ENCODE measurements at places on chromosomes 7 and 10.

GRCh38 chr10:26797340-26797739 lies 63.4 kb downstream of the ABI1 start:
- DNase-seq: no peak

DNA sequence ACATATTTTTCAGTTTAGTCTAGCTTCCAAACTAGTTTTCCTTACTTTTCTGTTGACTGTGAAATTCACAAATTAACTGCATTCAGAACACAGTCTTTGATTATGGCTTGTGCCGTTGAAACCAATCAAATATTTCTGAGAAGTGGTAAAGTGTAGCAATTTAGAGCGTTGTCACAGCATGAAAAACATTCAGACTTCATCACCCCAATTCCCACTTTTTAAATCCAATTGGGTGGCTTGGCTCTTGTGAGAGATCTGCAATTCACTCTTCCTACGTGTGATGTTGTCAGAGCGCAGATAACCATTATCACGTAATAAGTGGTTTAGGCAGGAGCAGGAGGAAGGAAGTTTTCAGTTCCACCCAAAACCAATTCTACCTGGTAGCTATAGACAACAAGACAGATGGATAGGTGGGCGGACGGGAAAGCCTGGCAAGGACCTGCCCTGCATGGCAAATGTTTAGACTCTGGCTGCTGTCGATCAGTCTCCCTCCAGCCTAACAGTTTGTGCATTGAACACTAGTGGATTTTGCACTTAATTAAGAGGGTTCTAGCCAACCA lies 8.9 kb downstream of the COBL start:
- DNase-seq: no peak

GRCh38 chr10:23419655-23420329 lies 19.1 kb upstream of the OTUD1 start:
- no peak for DNase-seq

- no peak for DNase-seq
Measured at GRCh38 chr10:130224228-130224627, 88.0 kb downstream of the GLRX3 start.

- DNase-seq: no peak
Measured at GRCh38 chr10:102579328-102579727, 65.0 kb upstream of the TRIM8 start.

DNA sequence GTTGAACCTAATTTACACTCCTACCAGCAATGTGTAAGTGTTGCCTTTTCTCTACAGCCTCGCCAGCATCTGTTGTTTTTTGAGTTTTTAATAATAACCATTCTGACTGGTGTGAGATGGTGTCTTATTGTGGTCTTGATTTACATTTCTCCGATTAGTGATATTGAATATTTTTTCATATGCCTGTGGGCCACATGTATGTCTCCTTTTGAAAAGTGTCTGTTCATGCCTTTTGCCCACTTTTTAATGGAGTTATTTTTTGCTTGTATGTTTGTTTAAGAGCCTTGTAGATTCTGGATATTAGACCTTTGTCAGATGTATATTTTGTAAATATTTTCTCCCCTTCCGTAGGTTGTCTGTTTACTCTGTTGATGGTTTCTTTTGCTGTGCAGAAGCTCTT lies 195.3 kb downstream of the DNAJB6 start:
- DNase-seq: no peak

- no peak for DNase-seq
Measured at GRCh38 chr7:99597762-99598501, at the start of gene TMEM225B. Gene TMEM225B (plus strand): TSS chr7:99598267. CDS start chr7:99604389, 6,122 bp downstream.

GRCh38 chr7:106423111-106423510 lies 138.3 kb upstream of the NAMPT start:
- no peak for DNase-seq

DNA sequence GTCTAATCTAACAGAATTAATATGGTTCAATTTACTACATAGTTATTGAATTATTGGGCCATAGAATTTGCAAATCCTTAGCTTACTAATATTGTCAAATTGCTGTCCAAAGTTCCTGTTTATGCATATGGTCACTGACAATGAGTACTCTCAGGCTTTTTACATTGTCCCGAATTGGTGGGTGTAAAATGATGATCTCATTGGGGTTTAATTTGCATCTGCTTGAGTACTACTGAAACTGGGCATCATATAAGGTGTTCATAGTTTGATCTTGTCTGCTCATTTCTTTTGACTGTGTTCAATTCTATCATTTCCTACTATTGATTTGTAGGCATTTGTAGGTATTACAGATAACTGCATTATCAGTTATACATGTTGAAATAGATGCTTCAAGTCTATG lies 12.7 kb downstream of the ABCA13 start:
- DNase-seq: no peak

GRCh38 chr10:112535531-112535951 lies 88.5 kb downstream of the VTI1A start:
- no peak for DNase-seq

DNA sequence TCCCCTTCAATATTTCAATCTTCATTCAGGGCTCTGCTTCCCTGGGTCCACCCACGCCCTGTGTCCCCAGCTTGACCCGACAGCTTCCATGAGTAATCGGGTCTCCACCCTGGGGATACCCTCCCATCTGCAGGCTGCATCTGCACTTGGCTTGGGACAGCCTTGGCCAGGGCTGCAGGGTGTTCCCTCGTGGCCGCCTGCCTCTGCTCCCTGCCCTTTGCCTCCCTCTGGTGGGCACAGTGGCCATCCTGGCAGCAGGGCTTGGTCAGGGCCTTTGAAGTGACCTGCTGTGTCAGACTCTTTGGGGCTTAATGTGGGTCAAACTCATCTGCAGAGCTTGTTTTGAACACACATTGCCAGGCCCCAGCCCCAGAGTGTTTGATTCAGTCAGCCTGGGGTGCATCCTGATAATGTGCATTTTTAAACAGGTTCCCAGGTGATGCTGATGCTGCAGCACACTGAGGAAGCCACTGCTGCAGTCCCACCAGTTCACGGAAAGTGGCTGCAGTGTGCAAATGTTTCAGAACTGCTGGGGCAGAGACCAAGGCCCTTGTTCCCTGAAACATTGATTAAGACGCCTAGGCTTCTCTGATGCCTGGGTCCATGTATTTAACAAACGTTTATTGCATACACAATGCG lies 80.7 kb upstream of the SEC61G start:
- DNase-seq: no peak

GRCh38 chr10:113846036-113846435 lies 7.8 kb downstream of the DCLRE1A start:
- DNase-seq: no peak

DNA sequence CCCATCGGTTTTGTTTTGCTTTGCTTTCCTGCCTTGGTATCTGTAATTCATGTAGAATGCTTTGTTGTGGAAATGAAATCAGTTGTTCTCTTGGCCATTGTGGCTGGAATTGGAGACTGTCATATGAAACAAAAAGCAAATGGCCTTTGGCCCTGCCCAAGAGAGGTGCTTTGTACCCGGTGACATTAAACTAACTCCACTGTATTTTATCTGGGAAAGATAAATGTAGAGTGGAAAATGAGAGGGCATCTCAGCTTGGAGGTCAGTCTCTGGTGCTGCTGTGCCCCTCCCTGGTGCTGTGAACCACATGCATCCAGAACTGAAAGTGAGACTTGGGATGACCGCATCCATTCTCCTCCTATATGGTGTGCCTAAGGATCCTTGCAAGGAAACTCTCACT lies 75.4 kb downstream of the CDK1 start:
- DNase-seq: no peak

DNA sequence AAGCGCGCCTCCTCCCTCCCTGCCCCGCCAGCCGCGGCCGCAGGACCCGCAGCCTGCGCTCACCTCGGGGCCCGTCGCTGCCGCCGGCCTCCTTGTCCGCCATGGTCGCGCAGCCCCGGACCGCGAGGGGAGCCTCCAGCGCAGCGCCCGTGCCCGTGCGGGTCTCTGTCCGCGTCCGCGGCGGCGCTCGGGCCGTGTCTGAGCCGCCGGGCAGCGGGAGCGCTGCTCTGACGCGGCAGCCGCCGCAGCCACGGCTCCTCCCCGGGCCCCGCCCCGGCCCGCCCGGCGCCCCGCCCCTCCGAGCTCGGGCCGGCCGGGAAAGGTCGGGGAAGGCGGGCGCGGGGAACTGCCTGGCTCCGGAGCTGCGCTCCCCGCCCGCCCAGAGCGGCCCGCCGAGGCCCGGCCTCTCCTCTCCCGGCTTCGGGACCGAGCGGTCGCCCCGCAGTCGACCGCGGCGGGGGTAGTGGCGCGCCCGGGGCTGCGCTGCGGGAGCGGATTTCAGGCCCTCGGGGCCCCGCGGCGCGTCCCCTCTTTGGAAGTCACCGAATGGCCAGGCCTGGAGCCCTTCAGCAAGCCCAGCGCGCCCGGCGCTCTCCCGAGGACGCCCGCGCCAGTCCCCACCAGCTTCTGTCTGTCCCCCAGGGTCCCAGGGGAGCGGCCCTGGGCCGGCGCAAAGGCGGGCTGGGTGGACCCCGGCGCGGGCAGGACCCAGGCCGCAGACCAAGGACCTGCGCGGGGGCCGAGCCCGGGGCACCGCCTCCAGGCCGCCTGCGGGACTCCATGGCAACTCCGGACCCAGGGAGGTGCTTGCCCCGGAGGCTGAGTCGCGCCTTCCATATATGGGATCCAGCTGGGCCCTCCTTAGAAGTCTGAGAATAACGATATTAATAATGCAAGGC lies at the start of gene HSPA12A:
Gene HSPA12A, minus strand, starts transcription at position 200 of the 899 bp plus-strand sequence. Its CDS starts 97 bp downstream, at position 103.
- peak; percentile 23 for DNase-seq

DNA sequence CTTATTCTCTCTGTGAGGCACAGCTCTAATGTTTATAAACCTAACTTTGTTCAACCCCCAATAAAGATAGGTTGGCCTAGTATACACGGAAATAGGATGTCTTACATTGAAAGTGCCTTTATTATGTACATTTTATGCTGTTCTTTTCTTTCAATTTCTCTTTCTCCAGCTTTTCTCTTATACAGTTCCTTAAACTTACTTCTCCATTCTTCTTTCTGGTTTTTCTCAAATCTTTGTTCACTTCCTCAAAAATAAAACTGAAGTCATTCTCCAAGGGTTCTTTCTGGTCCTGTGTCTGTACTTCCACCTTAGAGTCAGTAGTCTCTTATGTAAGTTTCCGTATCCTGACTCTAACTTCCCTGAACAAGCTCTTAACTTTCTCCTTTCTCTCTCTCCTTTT lies 29.2 kb upstream of the NAMPT start:
- no peak for DNase-seq

DNA sequence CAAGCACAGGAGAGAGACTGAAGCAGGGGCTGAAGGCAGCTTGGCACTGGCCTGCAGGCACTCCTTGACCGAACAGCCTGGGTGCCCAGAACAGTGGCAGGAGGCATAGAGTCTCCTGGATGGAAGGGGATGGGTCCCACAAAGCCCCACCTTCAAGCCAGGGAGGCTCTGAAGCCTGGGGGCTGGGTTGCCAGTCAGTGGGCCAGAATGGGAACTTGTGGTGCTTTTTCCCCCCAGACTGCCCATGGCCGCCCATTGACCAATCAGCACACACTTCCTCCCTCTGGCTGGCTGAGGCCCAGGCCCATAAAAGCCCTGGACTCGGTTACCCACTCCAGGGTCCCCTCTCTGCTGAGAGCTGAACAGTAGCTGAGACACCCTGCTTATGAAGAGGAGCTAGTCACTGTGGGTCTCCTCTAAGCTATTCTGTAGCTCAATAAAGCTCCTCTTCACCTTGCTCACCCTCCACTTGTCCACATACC lies 109.6 kb downstream of the ELAPOR2 start:
- no peak for DNase-seq

GRCh38 chr10:87916515-87916914 lies 53.1 kb downstream of the PTEN start:
- DNase-seq: no peak

DNA sequence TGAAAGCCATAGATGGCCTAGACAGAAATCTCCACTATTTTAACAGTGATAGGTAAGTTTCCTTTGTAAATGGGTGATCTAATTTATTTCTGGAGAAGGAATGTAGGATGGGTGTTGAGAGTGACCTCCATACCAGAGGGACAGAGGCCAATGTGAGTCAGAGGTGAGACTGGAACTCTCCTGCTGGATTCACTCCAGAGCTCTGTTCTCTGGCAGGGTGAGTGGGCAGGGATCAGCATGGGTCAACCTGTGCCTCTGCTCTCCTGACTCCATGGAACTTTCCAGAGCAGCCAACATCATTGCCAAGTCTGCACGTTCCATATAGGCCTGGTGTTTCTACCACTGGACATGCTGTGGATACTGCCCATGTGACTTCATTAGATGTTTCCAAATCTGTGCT lies 11.4 kb downstream of the AKR1C3 start:
- DNase-seq: no peak

- DNase-seq: no peak
Measured at GRCh38 chr10:17785276-17785930, 23.7 kb upstream of the MRC1 start.

GRCh38 chr10:98265403-98266378 lies 2.3 kb downstream of the LOXL4 start:
- no peak for DNase-seq

DNA sequence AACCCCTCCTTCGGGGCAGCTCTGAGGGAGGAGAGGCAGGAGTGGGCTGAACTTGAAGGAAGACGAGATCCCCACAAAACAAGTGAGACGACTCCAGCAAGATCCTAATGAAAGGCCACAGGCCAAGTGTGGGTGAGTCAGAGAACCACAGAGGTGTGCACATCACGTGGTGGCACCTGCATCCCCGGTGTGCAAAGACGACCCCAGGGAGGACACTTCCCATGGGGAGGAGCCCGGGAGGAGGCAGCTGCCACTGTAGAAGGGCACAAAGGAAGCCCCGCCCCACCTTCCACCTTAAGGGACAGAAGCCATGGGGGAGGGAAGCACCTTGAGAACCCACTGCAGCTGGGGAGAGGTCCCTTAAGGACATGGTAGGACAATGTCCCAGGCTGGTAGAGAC lies 45.7 kb downstream of the ESYT2 start:
- no peak for DNase-seq

- no peak for DNase-seq
Measured at GRCh38 chr10:124824507-124824906, 22.9 kb downstream of the ABRAXAS2 start.

DNA sequence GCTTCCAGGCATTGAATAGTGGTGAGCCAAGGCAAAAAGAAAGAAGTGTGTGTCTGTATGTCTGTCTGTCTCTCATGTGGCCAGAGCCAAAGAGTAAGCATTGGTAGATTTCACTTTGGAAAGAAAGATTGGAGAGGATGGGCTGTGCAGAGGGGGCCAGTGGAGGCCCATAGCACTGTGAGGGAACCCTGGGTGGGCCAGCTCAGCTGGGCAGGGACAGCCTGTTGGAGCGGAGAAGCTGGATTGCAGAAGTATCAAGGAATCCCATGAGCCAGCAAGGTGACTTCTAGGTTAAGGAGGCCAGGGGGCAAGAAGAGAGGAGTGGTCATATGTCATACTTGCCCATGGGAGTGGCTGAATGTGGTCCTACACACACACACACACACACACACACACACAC lies 1.5 kb upstream of the GRID1 start:
- no peak for DNase-seq
